Endothelial cell of umbilical vein (primary cell): ENCODE measurements at places on chromosomes 3 and 15.

DNA sequence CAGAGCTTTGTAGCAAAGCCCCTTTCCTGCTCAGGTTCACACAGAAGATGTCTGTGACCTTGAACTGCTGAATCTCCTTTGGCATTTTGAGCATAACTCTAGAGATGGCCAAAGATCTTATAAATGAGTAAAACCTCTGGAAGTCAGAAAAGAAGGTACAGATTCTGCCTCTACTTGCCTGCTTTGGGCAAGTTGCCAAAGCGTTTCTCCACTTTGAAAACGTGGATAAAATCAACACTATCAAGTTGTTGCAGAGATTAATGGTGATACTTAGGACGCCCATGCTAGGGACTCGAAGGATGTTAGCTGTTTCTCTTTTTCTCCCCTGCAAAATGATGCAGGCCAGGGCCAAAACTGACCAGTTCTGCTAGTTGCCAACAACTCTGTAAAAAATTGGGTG, 68.0 kb upstream of the CMTM7 start:
- no peak for DNase-seq

DNA sequence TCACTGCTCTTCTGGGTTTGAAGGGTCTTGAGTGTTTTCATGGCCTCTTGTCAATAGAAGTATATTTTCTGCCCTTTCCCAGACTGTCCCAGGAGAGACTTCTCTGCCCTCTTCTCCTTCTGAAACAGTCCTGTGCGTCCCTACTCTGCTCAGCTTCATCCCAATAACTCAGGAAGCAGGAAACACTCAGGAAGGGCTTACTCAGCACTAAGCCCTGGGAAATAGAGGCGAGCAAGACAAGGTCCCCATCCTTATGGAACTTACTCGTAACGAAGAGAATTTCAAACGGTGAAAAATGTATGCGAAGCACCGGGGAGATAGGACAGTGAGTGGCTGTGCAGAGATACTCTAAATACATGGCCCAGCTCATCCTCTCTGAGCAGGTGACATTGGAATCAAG, 52.8 kb upstream of the TFRC start:
- peak; percentile 29 for DNase-seq

GRCh38 chr15:89115547-89115946, 27.3 kb downstream of the ABHD2 start:
- DNase-seq: no peak

DNA sequence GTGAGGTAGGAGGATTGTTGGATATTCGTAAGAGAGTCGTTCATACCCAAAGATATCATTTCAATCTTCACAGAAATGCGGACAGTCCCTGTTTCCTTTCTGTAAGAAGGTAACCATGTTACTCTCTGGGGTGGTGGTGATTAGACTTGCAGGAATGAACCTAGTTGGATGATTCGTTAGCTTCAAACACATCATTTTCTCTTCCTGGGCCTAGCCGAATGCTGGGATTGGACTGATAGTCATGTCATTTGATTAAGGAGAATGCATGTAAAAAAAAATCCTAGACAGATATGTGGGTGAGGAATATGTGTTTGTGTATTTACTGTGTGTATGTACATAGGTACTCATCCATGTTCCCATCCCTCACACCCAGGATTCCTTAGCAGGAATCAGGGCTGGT, 12.4 kb downstream of the SLCO3A1 start:
- DNase-seq: no peak

- no peak for DNase-seq
Measured at GRCh38 chr3:7205962-7206361, 345.0 kb downstream of the GRM7 start.

GRCh38 chr3:148625095-148625736, 72.5 kb upstream of the AGTR1 start:
- DNase-seq: no peak

GRCh38 chr3:178459038-178459410, 77.2 kb upstream of the KCNMB2 start:
- no peak for DNase-seq

DNA sequence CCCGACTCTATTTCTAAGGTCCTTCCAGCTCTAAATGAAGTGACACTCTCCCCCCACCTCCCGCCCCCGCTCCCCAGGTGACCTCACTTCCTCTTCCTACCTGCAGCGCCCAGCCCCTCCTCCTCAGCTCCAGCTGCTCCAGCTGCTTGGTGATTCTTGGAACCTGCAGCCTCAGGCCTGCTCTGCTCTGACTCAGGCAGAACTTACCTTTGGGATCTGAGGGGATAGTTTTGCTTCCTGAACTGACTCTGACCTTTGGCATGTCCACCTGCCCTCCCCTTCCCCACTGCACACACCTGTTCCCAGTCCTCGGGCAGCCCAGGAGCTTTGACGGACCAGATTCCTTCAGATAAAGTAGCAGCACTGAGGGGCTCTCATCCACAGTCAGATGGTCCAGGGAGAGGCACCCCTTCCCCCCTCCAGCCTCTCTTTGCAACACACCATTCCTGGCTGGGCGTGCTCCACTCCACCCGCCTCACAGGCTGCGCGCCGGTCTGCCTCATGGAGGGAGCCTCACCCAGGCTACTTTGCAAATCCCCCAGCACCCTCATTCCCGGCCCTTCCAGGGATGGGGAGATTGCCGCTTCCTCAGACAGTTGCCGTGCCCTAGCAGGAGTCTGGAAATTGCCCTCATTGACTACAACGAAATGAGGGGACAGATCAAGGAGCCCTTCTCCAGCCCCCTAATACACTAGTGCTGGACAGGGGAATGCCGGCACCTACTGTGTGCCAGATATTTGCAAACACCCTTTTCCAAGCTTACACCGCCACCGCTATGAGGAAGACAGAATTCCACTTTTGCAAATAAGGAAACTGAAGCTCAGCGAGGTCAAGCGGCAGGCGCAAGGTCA, 692 bp upstream of the C15orf39 start:
- peak; percentile 66 for DNase-seq

DNA sequence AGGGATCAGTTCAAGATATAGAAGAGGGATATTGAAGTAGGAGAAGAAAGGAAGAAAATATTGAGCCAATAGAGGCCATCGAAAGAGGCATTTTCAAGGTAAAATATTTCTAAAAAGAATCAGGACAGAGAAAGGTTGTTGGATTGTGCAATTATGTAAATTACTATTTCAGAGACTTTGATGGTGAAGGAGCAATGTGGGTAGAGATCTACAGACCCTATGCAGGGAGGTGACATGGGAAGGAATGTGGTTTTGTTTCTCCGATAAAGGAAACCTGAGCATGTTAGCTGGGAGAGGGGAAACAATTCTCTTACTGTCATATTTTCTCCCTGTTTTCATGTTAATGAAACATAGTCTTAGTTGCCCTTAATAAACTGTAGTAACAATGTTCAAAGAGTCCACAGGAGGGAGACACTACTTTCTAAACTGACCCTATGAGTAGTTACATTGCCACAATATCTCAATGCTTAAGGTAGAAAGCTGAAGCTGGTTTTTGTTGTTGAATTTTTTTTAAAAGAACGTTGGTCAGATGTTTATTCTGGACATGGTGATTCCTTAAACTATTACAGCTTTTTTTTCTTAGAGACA, 133.3 kb downstream of the GRM7 start:
- peak; percentile 57 for DNase-seq

- no peak for DNase-seq
Measured at GRCh38 chr3:71857956-71858355, 73.0 kb upstream of the PROK2 start.

DNA sequence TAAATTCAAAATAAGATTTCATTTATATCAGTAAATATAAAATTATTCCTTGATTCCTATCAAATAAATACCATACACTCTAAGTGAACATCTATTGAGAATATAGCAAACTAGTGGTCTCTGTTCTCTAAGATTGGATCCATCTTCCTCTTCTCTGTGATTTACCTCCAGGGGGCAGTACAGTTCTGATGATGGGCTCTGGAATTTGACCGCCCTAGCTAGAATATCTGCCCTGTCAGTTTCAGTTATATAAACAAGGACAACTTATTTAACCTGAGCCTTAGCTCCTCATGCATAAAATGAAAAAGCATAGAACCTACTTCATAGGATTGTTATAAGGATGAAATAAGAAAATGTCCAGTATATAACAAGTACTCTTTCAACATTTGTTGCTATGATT, 171.1 kb upstream of the CCDC54 start:
- peak; percentile 28 for DNase-seq

DNA sequence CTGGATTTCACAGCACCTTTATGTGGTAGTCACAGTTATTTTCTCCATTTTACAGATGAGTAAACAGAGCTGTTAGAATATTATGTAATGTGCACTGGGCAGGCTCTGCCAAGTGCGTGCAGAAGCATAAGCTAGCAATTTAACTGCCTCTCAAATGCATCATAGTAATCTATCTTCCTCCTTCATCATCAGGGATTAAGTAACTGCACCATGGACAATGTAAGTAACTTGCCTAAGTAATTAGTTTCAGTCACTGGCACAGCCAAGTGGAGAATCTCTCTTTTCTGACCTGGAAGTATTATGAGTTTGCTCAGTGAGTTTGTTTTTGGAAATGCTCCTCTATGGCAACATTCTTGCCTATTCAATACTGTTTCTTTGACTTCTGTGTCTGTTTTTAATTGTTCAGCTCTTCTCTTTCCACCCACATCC, 260.5 kb downstream of the PTPRG start:
- DNase-seq: no peak

- DNase-seq: no peak
Measured at GRCh38 chr3:76768912-76769311, 271.0 kb upstream of the ROBO2 start.

GRCh38 chr15:58268746-58269267, 130.6 kb downstream of the AQP9 start:
- DNase-seq: no peak

DNA sequence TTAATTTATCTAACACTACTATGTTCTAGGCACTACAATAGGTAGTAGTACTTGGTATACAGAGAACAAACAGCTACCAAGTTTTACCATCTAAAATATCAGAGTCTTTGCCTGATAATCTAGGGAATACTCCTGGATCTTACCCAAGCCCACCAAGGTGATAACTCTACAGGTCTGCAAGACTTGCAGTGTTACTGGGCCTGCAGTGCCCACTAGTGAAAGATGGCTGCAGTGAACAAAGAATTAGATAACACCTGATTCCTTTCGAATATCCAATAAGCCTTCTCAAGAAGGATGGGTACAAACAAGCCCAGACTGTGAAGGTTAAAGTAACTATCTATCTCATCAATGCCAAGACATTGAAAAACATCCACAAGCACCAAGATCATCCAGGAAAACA, 317.0 kb upstream of the DCBLD2 start:
- DNase-seq: no peak

DNA sequence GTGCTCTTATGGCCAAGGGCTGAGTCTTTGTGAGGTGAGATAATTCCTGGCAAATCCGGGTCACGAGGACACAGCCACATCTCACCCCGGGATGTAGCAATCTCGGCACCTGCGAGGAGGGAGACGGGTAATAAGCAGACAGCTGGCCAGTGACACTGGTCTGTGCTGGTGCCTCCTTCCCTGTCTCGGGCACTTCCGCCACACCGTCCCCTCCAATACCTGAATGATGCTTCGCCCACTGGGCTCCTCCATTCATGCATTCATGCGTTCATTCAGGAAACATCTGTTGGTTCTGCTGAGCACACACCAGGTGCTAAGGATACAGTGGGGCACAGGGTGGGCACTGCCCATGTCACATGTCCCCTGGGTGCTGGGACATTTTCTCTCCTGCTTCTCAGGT, 60.1 kb downstream of the ATP10A start:
- no peak for DNase-seq

- peak; percentile 80 for DNase-seq
Measured at GRCh38 chr3:158727206-158728060, 4.8 kb downstream of the RARRES1 start.

- DNase-seq: no peak
Measured at GRCh38 chr15:78446551-78446950, 8.5 kb downstream of the IREB2 start.

DNA sequence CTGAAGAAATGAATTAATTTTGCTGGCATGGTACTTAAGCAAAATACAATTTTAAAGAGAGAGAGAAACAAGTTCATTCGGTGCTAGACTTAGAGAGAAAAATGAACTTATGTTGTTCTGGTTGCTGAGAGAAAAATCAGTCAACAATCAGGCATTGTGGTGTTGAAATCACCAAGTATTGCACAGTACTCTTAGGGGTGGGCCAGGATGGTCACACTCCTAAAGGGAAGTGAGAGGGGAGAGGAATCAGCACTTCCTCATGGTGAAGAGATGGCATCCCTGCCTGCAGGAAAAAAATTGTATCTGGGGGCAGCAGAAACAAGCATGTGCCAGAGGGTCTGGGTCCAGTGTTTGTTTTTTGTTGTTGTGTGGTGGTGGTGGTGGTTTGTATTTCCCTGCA, 7.0 kb upstream of the DMXL2 start:
- DNase-seq: no peak

GRCh38 chr3:183159333-183159732, 3.2 kb downstream of the LAMP3 start:
- DNase-seq: no peak

DNA sequence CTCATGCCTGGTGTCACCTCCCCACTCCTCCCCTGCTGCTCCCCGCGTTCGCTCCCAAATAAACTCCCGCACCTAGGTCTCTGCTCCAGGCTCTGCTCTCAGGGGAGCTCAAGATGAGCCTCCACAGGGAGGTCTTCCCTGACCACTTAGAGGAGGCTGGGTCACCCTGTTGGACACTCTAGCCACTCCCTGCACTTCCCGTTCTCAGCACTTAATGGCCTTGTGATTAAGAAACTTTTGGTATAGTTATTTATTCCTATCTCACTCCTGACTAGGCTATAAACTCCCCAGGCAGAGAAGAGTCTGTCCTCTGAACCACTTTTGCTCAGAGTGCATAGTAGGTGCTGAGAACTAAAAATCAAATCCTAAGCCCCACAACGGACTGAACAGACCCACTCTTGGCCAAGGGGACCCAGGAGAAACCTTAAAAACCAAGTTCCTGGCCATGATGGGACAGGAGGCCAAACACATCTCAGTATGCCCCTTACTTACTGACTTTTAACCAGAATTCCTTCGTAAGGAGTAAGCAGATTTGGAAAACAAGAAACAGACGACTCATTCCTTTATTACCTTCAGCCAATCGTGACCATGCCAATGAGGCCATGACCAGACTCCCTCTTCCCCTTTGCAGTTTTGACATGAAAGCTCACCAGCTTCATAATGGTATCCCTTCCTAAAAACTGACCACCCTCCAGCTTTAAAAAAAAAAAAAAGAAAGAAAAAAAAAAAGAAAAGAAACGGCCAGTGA, 69.0 kb upstream of the HRH1 start:
- no peak for DNase-seq

- peak; percentile 28 for DNase-seq
Measured at GRCh38 chr3:4340411-4341335, 37.5 kb downstream of the SETMAR start.

DNA sequence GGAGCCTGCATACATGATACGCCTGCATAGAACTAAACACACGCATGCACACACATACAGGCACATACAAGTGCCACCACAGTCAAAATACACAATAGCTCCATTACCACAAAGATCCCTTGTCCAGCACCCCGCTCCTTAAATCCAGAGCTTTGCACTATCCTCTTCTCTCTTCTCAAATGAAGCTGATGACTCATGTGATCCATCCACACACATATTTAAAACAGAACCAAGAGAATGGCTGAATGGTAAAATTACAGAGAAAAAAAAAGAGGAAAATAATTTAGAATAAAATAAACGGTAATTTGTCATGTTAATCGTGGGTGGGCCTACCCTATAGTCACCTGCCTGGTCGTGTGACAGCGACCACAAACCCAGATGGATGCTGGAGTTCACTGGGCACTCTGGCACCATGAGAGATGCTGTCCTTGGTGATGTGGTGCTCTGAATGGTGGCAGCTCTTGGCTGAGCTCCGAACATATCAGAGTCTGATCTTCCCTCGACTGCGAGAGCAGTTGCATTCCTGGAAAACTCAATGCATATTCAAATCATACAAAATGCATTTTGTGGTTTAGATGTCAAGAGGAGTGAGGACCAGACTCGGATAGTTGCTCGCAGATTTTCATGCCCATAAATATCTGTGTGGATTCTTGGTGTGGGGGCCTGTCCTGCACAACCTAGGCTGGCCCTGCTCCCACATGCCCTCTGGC, 8.9 kb downstream of the IQSEC1 start:
- DNase-seq: no peak
